Stimulated activated CD4-positive, alpha-beta T cell treated with anti-CD3 and anti-CD28 coated beads, Interleukin-15, amount 100 ng/mL, for 48 hours (primary cell): ENCODE measurements at places on chromosomes 5 and 9.

DNA sequence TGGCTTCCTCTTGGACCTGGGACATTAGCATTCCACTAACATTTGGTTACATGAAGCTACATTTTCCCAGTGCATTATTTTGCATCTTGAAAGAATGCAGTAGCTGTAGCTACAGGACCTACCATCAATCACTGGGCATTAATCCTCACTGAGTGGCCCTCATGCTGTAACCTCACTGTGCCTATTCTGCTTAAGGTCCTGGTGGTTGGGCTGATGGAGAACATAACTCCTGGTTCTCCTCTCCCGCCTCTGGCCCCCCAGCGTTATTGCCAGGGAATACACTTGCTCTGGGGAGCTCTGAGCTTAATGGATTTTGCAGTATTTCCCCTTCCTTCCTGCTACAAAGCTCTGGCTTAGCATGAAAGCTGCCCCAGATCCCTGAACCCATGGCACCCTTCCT lies 111.5 kb upstream of the EQTN start:
- no peak for DNase-seq

- DNase-seq, result no peak
These were observed 26.6 kb upstream of the CEP72 start for GRCh38 chr5:585556-585955.

DNA sequence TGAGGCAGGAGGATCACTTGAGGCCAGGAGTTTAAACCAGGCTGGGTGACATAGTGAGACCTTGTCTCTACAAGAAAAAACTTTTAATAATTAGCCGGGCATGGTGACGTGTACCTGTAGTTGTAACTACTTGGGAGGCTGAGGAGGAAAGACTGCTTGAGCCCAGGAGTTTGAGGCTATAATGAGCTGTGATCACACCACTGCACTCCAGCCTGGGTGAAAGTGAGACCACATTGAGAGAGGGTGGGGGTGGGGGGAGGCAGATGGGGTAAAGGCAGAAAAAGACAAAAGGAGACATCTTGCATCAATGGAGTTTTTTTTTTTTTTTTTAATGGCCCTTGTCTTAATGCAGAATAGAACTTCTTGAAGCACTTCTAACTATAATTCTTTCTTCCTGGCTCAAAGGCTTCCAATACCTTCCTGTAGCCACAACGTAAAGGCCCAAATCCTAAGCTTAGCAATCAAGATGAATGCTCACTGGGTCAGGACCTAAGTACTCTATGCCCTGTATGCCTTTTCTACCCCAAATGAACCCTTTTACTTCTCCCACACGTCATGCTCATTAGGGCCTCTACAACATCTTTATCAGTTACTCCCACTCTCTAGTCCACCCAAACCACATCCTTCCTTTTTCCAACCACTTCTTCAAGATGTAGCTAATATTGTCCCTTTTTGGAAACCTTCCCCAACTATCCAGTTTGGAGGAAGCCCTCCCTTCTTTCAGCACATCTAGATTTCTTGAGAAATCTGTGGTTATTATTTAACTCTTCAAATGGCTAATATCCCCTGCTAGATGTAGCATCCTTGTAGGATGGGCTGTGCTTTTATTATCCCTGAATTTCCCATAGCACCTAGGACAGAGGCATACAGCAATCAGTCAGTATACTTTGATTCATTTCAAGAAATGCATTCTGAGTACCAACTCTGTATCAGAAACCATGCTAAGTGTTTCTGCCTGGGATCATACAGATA lies 40.8 kb downstream of the CSF2 start:
- DNase-seq, result no peak

DNA sequence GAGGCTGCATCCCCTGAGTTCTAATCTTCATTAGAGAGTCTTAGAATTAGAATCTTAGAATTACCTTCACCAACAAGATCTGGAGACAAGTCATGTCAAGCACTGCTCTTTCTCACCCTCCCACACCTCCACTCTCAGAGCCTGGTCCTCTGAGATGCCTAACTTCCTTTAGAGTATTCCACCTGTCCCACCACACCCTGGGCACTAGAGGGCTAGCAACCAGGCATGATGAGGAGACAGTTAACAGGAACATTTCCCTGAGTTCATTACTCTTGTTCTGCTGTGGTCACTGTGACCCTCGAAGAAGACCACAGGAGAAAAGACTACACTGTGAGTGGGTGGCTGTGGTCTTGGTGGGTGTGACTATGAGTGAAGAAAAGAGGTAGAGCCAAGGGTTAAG lies 25.2 kb upstream of the MAP1B start:
- no peak for DNase-seq

DNA sequence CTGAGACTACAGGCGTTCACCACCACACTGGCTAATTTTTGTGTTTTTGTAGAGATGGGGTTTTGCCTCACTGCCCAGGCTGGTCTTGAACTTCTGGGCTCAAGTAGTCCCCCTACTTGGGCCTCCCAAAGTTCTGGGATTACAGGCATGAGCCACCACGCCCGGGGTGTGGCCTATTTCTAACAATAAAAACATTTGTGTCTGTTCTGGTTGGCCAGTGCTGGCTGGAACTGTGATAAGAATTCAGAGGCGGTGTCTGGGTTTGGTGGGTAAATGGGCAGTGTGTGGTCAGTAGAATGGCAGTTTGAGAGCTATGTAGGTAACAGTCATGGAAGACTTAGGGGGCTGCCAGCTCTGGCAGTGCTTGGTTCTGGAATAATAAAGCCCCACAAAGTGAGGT lies 46.9 kb upstream of the SYNPO start:
- no peak for DNase-seq

- no peak for DNase-seq
These were observed 68.7 kb downstream of the INSYN2B start for GRCh38 chr5:169911448-169912212.

DNA sequence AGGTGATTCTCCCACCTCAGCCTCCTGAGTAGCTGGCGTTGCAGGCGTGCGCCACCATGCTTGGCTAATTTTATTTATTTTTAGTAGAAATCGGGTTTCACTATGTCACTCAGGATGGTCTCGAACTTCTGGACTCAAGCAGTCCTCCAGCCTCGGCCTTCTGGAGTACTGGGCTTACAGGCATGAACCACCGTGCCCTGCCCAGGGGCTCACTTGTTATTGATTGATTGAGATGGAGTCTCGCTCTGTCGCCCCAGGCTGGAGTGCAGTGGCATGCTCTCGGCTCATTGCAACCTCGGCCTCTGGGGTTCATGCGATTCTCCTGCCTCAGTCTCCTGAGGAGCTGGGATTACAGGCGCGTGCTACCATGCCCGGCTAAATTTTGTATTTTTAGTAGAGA lies 1.6 kb downstream of the HSPA4 start:
- DNase-seq, result no peak
